Natural killer cell (primary cell): ENCODE measurements at places on chromosomes 7 and 10.

- DNase-seq, result no peak
Observed at GRCh38 chr10:102407425-102408130, 11.0 kb downstream of the PSD start.

DNA sequence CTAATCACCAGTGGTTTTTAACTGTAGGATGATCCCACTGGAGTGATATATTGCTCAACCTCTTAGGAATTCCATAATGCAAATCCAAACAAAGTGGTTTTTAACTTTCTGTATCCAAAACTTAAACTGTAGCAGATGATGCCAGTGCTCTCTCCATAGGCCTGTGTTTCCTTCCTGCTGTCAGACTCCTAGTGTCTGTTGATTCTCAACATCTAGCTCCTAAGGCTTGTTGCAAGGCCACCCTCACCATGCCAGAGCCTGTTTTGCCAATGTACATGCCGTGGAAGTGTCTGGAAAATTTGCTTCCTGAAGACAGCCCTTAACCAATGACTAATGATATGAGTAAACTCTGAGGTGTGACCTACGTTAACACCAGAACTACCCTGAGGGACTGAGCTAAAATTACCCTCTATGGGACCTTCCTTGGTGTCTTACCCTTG is 39.3 kb downstream of the C1GALT1 start:
- no peak for DNase-seq

- no peak for DNase-seq
Observed at GRCh38 chr10:82397854-82398253, 522.9 kb downstream of the NRG3 start.

- no peak for DNase-seq
Observed at GRCh38 chr7:128041203-128041602, 10.0 kb upstream of the LRRC4 start.
